ENCODE measurements at places on chromosomes 5 and 9.

- no peak for DNase-seq
These were observed at the start of gene ADAM19 for GRCh38 chr5:157575381-157576020. Gene ADAM19, minus strand, starts transcription at chr5:157575775. Its CDS starts 79 bp downstream, at chr5:157575696.

DNA sequence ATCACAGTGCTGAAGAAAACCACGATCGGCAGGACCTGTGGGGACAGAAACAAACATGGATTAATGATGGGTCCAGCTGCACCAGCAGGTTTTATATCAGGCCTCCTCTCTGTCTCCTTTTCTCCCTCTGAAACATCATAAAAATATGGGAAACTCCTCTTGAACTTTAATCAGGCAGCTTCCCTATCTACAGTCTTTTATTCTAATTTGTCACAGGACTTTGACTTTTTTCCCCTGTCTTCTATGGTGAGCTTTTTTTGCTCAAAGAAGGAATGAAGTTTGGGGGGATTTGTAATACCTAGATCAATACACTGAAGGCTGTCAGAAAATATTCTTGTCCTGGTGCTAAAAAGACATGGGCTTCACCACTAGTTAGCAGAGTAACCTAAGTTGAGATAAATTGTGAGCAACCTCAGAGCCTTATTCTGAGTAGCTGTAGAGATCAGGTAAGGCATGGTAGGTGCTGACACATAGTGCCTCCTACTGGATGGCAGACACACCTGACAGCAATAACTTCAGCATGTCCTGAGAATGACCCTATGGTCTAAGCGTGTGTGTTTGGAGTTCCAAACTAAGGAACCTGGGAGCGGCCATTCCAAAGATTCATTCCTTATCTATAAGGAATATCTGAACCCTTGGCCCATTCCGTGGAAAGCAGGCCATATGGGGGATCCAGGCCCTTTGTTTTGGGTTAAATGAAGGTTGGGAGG lies 46.2 kb downstream of the SLC28A3 start:
- no peak for DNase-seq

DNA sequence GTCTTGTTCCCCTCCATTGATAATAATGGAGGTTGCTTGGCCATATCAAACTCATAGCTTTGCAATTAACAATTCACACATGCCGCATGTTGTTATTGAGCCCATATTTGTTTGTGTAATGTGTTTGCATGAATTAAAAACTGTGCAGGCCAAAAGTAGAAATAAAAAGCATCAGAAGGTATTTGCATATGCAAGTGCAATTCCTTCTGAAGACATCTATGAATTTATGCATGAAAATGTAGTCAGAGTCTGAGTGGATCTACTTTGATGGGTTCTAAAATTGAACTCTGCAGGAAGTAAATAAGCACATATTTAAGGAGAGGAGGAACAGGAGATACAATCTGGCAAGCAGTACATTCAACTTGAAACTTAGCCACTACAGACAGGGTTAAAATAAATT lies 1004.6 kb upstream of the WWC1 start:
- DNase-seq, result no peak

DNA sequence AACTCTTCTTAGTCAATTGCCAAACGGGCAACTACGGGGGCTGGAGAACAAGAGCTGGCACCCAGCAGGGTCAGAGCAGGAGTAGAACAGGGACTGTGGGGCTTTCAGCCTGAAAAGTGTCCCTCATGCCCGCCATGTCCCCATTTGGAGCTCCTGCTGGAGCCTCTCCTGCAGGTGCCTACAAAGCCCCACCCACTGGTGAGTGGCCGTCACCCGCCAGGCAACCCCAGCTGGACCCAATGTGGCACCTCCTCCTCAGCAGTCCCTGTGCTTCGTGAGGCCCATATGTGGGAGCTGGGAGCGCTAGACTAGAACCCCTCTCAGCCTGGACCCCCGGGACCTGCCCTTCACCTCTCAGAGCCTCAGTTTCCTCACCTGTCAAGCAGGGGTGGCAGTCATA lies 40.9 kb downstream of the VAV2 start:
- DNase-seq, result no peak

GRCh38 chr5:174010365-174010764 lies 21.4 kb downstream of the C5orf47 start:
- no peak for DNase-seq

- no peak for DNase-seq
These were observed 524.3 kb downstream of the RASEF start for GRCh38 chr9:82538634-82539033.

GRCh38 chr9:28999806-29000205 lies 1426.5 kb upstream of the C9orf72 start:
- DNase-seq, result no peak

- no peak for DNase-seq
These were observed 117.1 kb downstream of the ICE1 start for GRCh38 chr5:5539590-5539989.

DNA sequence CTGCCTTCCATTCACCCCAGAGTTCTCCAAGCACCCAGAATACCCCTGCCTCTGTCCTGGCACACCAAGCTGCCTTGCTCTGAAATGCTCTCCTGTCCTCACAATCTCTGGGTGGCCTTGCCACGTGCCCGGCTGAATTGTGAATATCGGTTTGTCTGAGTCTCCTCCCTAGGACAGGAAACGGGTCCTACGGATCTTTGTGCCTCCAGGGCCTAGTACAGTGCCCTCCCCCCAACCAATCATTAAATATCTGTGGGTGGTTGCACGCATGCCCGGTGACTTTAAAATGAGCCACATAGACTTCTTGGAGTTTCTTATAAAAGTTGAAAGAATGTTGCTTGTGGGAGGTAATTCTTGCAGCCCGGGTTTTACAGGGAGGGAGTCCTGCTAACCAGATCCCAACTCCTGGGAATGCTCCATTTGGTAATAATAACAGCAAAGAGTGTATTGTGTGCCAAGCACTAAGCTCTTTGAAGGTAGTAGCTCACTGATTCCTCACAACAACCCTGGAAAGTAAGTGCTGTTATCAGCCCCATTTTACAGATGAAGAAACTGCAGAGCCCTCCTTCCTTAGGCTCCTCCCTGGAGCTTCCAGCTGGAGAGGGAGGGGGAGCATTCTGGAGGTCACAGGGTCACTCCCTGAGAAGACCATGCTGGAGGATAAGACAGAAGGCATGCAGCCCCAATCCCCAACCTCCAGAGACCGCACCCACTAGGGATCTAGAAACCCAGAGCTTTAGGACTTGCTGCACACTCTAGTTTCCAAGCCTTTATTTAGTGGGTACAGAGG lies 23.4 kb downstream of the URM1 start:
- DNase-seq, result no peak

GRCh38 chr5:153546566-153546965 lies 56.1 kb downstream of the GRIA1 start:
- DNase-seq, result no peak

DNA sequence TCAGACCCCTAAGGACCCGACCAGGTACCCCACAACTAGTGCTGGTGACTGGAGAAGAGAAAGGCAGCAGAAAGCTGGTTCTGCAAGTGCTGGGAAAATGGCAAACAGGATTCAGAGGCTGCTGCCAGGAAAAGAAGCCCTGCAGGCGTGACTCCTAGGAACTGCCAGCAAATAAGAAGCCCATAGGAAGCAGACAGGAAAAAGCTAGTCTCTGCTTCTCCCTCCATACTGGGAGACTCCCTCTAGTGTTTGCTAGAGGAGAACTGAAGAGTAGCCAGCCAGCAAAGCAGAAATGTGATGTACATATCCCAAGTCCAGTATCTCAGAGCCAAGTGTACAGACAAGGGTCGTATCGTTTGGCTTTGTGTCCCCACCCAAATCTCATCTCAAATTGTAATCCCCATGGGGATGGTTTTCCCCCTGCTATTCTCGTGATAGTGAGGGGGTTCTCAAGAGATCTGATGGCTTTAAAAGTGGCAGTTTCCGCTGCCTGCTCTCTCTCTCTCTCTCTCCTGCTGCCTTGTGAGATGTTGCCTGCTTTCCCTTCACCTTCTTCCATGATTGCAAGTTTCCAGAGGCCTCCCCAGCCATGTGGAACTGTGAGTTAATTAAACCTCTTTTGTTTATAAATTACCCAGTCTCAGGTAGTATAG lies 38.1 kb upstream of the TUSC1 start:
- DNase-seq, result no peak

- DNase-seq, result no peak
These were observed 596.9 kb upstream of the CDH6 start for GRCh38 chr5:30596495-30597064.

- no peak for DNase-seq
These were observed 46.6 kb downstream of the NR6A1 start for GRCh38 chr9:124724415-124725067.

- no peak for DNase-seq
These were observed at the start of gene HAPLN1 for GRCh38 chr5:83720836-83721537. Gene HAPLN1, minus strand, starts transcription at chr5:83720855. Its CDS starts 47,332 bp downstream, at chr5:83673523.

DNA sequence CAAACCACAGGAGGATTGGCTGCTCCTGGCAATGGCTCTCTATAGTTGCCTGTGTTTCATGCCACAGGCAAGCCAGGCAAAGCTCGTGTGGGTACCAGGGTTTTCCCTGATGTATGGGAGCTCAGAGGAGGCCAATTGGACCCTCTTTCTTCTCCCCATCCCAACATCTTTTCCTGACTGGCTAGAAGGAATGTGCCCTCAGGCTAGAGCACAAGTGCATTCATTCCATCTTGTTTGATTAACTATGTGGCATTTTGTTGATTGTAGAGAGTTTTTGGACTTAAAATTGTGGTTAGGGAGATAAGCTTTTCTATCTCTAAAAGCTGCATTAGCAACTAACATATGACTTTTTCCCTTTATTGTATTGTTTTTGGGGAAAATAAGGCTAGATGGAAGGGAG lies 561.3 kb downstream of the PSAT1 start:
- DNase-seq, result no peak

GRCh38 chr5:118905196-118905595 lies 83.2 kb downstream of the DTWD2 start:
- DNase-seq, result no peak

DNA sequence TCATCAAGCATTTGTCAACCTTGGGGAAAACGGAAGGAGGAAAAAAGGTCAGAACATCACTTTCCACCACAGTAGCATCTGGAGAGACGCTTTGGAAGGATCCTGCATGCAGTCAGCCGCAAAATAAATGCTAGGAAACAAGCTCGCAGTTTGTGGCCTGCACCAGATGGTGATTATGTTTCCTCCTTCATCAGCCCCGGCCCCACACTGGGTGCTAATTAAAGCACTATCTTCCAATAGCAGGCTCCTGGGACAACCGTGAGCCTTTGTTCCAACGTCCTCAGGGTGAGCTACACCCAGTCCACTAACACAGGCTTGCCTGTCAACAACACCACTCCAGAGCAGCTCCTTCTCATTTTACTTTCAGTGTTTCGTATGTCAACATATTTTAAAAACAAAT lies 64.0 kb downstream of the RNF130 start:
- DNase-seq, result no peak

- DNase-seq, result no peak
These were observed 76.3 kb downstream of the MUSK start for GRCh38 chr9:110744715-110745384.

GRCh38 chr5:61120534-61120933 lies 41.7 kb downstream of the SMIM15 start:
- no peak for DNase-seq

DNA sequence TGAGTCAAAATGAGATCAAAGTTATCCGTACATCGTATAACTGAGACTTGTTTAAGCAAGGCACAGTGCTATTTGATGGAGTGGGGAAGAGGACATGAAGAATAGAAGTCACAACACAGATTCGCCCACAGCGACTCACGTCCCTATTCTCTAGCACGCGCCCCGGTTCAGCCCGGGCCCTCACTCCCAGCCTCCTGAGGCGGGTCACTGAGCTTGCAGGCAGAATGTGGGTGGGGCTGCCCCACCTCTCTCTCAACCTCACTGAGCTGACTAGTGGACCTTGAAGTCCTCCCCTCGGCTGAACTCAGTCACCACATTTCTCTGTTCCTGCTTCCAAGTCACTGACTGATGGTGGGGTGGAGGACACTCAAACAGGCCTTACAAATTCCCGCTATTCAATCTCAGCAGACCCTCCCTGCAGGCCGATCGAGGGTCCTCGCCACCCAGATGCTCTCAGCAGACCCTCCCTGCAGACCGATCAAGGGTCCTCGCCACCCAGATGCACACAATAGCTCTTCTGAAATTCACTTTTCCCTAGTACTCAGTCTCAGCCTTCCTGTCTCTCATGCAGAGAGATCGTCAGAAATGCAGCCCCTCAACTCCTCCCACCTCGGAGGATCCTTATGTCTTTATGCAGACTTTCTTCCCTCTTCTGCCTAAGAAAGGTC lies 12.9 kb downstream of the GLDC start:
- DNase-seq, result no peak

- DNase-seq, result no peak
These were observed 7.0 kb upstream of the CRB2 start for GRCh38 chr9:123349033-123349432.
